ENCODE measurements at places on chromosomes 1 and 21.
A peak's percentile ranks its signal among the peaks of the same experiment; 100 is the strongest.

DNA sequence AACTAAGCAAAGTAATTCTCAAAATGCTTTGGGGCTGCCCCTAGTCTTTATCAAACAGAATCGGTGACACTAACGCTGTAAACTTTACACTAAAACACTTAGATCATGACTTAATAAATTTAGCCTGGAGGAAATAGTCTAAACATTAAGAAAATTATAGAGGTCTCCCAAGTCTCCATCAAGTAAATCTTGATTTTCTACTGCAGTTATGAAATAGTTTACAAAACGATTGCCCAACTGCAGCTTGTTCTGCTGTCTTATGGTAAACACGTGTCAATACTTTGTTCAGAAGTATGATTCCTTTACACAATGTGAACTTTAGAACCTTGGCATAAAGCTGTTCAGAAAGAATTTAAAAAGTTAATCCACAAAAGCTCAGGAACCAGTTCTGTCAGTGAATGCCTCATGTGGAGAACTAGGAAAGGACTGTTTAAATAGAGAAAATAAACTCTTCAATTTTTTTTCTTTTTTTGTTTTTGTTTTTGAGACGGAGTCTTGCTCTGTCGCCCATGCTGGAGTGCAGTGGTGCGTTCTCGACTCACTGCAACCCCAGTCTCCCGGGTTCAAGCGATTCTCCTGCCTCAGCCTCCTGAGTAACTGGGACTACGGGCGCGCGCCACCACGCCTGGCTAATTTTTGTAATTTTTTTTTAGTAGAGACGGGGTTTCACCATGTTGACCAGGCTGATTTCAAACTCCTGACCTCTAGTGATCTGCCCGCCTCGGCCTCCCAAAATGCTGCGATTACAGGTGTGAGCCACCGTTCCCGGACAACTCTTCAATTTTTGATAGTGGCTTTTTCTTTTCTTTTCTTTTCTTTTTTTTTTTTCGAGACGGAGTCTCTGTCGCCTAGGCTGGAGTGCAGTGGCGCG lies 1.6 kb downstream of the DDI2 start:
- no peak for DNase-seq

DNA sequence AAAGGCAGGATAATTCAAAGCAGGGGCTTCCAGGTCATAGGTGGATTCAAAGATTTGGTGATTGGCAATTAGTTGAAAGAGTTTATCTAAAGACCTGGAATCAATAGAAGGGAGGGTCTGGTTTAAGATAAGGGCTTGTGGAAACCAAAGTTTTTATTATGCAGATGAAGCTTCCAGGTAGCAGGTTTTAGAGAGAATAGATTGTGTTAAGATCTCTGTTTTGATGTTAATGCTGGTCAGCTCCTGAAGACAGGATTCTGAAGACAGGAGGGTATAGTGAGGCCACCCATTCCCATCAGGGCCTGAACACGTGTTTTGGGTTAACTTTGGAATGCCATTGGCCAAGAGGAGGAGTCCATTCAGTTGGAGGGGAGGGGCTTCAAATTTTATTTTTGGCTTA lies 6.1 kb upstream of the PTBP2 start:
- no peak for DNase-seq

DNA sequence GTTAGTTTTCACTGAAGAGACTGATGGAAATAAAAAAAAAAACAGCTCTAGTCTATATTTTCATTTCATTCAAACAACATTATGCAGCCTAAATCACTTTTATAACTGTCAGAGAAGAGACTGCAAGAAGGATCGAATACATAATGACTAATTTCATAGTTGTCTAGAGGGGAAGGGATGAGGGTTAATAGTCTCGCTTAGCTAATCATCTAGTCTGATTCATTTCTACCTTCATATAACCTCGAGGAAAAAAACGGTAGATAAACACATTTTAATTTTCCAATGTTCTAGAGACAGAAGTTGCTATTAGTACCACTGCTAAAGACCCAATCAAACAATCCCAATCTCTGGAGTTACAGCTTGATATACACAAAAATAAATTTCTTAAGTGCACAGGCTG lies 3.5 kb downstream of the FUBP1 start:
- DNase-seq, result no peak

GRCh38 chr1:8463144-8463927 lies 145.4 kb downstream of the SLC45A1 start:
- DNase-seq, result no peak

DNA sequence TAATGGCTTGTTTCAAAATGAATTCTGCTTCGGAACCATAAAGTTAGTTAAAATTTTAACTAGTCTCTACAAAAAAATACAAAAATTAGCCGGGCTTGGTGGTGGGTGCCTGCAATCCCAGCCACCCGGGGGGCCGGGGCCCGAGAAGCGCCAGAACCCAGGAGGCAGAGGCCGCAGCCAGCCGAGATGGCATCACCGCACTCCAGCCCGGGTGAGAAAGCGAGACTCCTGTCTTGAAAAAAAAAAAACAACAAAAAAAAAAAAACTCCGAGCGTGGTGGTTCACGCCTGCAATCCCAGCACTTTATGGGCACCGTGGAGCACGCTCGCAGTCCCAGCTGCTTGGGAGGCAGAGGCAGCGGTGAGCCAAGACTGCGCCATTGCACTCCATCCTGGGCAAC lies 781.4 kb downstream of the BRINP3 start:
- DNase-seq, result no peak

GRCh38 chr1:83527987-83528386 lies 470.9 kb downstream of the TTLL7 start:
- DNase-seq, result no peak

GRCh38 chr1:92953491-92953890 lies 7.8 kb downstream of the DIPK1A start:
- peak; percentile 60 for DNase-seq

- no peak for DNase-seq
These were observed 10.1 kb downstream of the NRIP1 start for GRCh38 chr21:15054606-15055239.

GRCh38 chr1:5847013-5847659 lies 145.1 kb downstream of the NPHP4 start:
- DNase-seq, result no peak

- DNase-seq, result no peak
These were observed 335.0 kb upstream of the GREM2 start for GRCh38 chr1:240946926-240947325.

DNA sequence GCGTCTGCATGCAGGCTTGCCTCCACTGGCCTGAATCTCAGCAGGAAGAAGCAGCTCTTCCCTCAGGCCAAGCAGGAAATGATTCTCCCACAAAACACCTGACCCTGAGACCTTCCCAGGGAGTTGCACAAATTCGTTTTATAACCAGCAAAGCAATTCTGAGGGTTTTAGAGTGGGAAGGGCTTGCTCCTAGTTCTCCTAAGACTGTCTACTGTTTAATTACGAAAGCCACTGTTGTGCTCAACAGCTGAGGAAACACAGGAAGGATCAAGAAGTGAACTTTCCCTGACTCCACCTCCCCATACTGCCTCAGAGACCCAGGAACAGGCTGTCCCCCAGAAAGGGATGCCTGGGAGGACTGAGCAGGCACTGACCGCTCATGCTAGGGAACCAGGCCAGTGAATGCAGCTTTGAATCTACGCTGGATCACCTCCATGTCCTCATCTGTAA lies 37.0 kb upstream of the PUM1 start:
- DNase-seq, result no peak

DNA sequence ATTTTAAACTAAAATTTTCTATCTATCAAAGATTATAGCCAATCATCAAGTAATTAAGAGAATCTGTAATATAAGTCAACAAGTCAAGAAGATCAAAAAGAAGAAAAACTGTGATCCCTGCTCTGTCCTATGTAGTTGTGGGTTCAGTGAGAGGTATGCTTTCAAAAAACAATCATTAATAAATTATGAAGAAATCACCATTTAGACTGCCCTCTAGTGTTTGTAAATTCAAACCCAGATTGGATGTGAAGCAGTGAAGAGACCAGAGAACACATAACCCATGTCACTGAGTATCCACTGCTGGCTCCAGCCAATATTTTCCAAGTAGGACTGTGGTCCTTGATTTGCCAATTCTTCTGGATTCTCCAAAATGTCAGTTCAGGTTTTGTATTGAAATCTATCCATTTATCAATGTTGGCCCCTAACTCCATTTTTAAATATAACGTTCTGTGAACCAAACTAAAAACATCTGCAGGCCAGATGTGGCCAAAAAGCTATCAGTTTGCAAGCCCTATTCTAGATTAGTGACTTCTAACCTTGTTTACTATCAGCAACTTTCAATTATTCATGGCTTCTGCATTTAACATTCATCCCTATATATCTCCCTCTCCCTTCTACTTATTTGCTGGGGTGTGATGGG lies 467.5 kb upstream of the CXADR start:
- DNase-seq, result no peak

GRCh38 chr1:241749945-241750695 lies 97.9 kb upstream of the EXO1 start:
- DNase-seq, result no peak

- no peak for DNase-seq
These were observed 4.1 kb upstream of the PDZK1 start for GRCh38 chr1:145711213-145711651.

GRCh38 chr21:41119901-41120300 lies 48.1 kb upstream of the BACE2 start:
- no peak for DNase-seq

DNA sequence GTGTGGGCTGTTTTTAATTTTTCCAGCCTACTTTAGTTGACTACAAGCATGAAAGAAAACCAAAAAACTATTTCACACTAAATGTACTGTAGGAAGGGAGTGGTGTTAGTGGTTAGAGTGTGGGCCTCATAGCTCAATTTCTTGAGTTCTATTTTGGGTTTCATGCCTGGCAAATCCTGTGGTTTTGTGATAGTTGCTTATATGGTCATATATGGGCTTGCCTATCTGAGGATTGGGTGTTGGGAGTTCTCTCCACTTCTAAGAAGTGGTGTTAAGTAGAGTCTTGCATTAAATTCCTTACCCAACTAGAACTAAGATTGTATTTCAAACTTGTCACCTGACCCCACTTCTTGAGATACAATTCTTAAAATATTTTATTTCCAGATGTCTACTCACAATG lies 37.8 kb upstream of the COL11A1 start:
- no peak for DNase-seq

DNA sequence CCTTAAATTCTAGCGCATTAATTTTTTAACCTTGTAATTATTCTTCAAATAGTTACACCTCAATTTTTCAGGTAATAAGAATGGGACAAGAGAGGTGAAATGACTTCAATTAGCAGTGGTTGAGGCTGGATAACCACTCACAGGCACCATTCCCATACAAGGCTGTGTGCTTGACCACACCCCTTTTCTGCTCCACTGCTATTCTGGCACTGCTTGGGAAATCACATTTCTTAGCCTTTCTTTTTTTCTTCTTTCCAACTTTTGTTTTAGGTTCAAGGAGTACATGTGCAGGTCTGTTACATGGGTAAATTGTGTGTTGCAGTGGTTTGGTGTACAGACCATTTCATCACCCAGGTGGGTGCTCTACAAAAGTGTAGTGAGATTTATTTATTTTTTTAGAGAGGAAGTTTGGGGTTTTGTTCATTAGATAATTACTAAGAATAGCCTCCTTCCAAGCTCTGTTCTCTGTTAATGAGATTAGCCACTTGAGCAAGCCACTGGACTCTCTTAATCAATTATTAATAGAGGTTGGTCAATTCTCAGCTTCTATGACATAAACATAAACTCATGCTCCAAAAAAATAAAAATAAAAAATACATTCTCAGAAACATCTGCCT lies 14.4 kb downstream of the ILDR2 start:
- DNase-seq, result no peak

GRCh38 chr1:52636721-52637695 lies 4.0 kb downstream of the SHISAL2A start:
- DNase-seq, result peak; percentile 47

- no peak for DNase-seq
These were observed 68.0 kb downstream of the LMX1A start for GRCh38 chr1:165288350-165289120.

GRCh38 chr21:8991968-8992621 lies 1529.3 kb upstream of the TPTE start:
- no peak for DNase-seq

GRCh38 chr1:47477595-47478080 lies 39.8 kb downstream of the FOXD2 start:
- no peak for DNase-seq

GRCh38 chr1:234582186-234582585 lies 27.8 kb downstream of the IRF2BP2 start:
- DNase-seq, result no peak

DNA sequence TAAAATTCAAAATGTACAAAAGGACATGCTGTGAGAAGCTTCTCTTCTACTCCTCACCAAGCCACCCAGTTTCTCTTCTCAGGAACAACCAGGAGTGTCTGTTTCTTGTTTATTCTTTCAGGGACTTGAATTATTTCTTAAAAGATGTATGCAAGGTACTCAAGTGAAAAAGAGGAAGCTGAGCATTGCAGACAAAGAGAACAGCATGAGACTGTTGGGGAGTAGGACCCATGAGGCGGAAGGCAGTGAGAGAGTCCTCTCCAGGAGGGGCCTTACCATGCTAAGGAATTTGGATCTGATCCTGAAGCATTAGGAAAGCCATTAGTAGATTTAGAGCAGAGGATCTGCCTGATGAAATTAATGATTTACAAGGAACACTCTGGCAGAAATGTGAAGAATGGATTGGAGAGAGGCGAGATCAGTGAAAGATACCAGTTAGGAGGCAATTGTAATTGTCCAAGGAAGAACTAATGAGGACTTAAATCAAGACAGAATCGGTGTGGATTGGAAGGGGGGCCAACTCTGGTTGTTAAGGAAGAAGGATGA lies 14.7 kb upstream of the SSX2IP start:
- no peak for DNase-seq

DNA sequence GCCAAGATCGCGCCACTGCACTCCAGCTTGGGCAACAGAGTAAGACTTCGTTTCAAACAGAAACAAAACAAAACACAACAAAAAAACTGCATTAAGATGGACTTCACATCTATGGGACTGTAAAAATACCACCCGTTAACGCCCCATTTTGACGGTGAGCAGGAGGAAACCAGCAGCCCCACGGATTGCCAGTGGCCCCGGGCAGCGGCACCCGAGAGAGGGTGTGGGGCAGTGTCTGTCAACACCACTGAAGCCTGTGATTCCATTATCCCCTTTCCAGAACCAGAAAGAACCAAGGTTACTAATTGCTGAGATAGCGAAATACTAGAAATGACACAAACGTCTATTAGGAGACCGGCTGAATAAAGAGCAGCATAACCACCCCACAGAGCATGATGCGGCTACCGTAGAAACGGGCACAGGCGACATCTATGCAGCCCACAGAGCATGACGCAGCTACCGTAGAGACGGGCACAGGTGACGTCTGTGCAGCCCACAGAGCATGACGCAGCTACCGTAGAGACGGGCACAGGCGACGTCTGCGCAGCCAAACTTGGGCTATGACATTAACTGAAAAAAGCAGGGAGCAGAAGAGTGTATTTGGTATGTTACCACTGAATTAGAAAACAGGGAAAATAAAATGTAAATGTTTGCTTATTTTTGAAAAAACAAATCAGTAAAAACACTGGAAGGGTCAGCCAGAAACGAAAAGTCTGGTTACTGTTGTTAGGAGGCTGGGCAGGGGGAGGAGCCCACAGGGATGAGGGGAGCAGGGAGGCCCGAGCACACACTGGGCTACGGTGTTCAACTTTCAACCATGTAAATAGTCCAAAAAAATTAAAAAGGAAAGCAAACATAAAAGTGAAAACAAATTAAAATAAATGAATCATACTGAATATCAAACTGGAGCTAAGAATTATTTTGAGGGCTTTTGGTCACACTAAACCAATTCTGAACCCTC lies 96.5 kb downstream of the NPHP4 start:
- DNase-seq, result no peak
